ENCODE measurements at places on chromosomes 3 and 15.

GRCh38 chr15:38905632-38906031 lies 341.0 kb upstream of the RASGRP1 start:
- no peak for DNase-seq

- no peak for DNase-seq
Observed at GRCh38 chr3:100630664-100631063, 21.3 kb downstream of the ADGRG7 start.

GRCh38 chr3:196634224-196634623 lies 5.3 kb upstream of the NRROS start:
- no peak for DNase-seq

DNA sequence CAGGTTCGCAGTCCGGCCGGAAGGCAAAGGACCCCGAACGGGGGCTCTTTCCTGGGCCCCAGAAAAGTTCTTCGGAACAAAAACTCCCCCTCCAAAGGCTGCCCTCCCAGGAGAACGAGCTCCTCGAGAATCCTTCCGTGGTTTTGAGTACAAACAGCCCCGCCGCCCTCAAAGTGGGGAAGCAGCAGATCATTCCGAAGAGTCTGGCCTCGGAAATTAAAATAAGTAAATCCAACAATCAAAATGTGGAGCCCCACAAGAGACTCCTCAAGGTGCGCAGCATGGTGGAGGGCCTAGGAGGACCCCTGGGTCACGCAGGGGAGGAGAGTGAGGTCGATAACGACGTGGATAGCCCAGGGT lies 1.3 kb downstream of the ARHGEF26 start:
- DNase-seq, result no peak

- DNase-seq, result no peak
Observed at GRCh38 chr15:88454236-88454635, 13.0 kb downstream of the MRPL46 start.

- DNase-seq, result no peak
Observed at GRCh38 chr3:100427699-100428098, 26.4 kb downstream of the LNP1 start.

DNA sequence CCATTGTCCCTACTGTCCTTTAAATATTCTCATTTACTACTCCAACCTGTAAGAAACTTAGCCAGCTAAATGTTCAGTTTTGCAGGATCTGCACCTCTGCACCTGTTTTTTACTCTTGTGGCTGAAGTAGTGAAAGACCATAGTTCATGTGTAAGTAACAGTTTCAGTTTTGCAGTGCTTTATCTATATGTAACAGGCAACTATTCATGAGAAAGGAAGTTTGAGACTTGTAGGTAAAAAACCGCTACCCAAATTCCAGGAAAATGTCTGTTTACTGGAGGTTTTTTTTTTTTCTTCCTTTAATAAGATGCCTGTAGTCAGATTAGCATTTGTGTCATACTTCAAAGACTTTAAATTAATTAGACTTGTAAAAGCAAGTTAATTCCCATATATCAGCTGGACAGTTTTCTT lies 25.4 kb upstream of the MBNL1 start:
- no peak for DNase-seq

GRCh38 chr3:15778332-15778858 lies 19.4 kb downstream of the ANKRD28 start:
- no peak for DNase-seq

- DNase-seq, result no peak
Observed at GRCh38 chr3:162295323-162295983, 798.8 kb downstream of the OTOL1 start.

DNA sequence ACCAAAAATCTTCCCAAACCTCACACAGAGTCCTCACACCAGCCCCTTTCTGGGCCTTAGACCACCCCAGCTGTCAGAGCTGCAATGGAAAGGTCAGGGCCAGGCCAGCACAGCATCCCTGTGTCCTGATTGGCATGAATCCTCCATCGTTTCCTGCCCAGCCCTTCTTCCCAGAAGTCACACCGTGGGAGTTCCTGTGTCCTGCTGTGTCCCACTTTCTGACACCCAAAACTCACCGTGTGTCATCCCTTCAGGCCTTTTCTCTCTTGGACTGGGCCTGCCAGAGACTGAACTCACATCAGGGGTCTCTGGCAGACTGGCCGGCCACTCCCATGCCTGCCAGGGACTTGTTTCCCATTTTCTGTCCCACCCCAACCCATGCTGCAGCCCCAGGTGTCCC lies 32.5 kb upstream of the CHRNB4 start:
- no peak for DNase-seq

GRCh38 chr15:62972814-62973213 lies 69.7 kb upstream of the TPM1 start:
- no peak for DNase-seq

DNA sequence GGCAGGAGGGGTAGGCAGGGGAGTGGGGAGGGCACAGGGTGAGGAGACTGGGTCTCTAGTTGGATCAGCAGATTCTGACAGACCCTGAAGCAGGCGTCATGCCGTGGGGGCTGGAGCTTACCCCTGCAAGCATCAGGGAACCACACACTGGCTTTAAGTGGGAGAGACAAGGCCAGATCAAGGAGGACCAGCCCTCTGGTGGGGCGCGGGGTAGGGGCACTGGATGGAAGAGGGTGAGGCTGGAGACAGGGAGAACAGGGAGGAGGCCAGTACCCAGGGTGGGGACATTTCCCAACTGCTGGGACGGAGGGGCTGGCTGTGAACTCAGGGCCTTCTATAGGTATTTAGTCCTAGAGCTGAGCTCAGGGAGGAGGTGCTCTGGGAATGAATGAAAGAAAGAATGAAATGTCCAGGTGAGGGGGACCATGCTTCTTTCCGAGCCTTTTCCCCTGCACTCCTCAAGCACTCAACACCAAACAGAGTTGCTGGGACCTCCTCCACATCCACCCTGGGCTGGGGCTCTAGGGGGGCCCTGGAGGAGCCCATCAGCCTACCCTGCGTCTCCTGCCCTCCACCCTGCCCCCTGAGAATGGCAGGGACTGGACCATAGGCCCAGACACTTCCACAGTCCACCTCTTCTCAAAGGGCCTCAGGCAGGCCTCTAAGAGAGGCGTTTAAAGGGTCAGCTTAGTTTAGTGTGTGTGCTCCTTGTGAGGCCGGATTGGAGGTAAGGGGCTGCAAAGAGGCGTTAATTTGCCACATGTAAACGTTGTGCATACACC lies 49.0 kb upstream of the FGD5 start:
- DNase-seq, result no peak

GRCh38 chr15:91593067-91593466 lies 260.4 kb upstream of the SLCO3A1 start:
- DNase-seq, result no peak

- DNase-seq, result no peak
Observed at GRCh38 chr15:44130778-44131177, 64.3 kb downstream of the FRMD5 start.
